ENCODE measurements at places on chromosomes 7 and 10. TPM values are rescaled to one million over a fixed set of nuclear protein-coding genes. Genes with fewer than 3 reads are reported as not detected.

- H3K27ac ChIP-seq, result no peak overlapping the region
- no peaks in the 10 kb centered on the region for H3K4me1 ChIP-seq
- DNase-seq, result no peak
- H3K27me3 ChIP-seq, result no peaks in the 10 kb centered on the region
- no peak overlapping the region for H3K4me3 ChIP-seq
Measured at GRCh38 chr7:157751406-157751805, 414.6 kb downstream of the DNAJB6 start.

DNA sequence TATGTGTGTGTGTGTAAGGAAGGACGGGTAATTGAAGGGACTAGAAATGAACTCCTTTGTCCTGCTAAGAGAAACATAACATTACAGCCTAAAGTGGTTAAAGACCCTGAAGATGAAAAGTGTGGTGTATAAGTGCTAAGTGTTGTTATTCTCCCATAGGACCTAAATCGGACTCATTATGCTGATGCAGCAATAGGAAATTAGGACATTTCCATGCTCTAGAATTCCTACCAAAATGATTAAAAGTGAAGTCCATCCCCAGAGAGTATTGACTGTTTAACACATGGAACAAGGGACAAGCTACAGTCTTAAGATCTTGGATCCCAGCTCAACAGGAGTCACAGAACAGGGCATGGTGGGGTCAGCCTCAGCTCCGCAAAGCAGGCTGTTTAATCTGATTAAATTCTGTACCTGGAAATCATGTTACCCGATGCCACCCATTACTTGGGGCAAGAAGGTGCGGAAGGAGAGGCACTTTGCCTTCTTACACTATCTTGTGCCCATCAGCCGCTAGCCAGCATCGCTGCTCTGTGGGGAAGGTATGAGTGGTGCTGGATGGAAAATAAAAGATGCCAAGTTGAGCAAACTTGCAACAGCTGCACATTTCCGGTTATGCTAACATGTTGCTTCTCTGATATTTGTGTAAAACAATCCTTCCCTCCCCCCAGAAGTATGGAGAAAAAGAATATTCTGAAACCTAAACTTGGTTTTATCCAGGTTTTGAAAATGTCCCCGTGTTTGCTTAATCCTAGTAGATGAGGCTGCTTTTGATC lies 100.5 kb downstream of the CREB5 start:
- H3K27ac ChIP-seq, result no peak overlapping the region
- no peak for DNase-seq
- no peak overlapping the region for H3K4me3 ChIP-seq
- H3K27me3 ChIP-seq, result no peaks in the 10 kb centered on the region
- H3K36me3 ChIP-seq, result no peaks in the 10 kb centered on the region

Gene PFKFB3
- 48.2 TPM for total RNA-seq

DNA sequence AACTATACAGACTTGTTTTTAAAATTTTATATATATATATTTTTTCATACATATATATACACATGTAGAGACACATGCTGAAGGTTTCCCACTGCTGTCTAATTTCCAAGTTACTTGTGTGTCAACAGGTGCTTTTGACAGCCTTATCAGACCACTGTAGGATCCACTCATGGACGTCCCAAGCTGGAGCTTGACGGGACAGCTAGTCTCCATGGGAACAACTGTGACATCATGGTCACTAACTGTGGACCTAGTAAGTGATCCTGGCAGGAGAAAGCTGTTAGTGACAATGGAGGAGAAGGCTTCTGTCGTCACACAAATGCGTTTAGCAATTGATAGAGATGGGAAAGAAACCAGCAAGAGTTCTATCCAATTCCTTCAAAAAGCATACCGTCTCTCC lies 60.2 kb upstream of the DDC start:
- no peaks in the 10 kb centered on the region for H3K4me1 ChIP-seq
- DNase-seq, result no peak
- H3K4me3 ChIP-seq, result no peak overlapping the region

- H3K4me3 ChIP-seq, result no peak overlapping the region
- H3K27me3 ChIP-seq, result no peaks in the 10 kb centered on the region
- DNase-seq, result peak; percentile 72
- no peak overlapping the region for H3K27ac ChIP-seq
- H3K36me3 ChIP-seq, result no peaks in the 10 kb centered on the region
Measured at GRCh38 chr7:44267719-44268421, 57.5 kb downstream of the CAMK2B start.

DNA sequence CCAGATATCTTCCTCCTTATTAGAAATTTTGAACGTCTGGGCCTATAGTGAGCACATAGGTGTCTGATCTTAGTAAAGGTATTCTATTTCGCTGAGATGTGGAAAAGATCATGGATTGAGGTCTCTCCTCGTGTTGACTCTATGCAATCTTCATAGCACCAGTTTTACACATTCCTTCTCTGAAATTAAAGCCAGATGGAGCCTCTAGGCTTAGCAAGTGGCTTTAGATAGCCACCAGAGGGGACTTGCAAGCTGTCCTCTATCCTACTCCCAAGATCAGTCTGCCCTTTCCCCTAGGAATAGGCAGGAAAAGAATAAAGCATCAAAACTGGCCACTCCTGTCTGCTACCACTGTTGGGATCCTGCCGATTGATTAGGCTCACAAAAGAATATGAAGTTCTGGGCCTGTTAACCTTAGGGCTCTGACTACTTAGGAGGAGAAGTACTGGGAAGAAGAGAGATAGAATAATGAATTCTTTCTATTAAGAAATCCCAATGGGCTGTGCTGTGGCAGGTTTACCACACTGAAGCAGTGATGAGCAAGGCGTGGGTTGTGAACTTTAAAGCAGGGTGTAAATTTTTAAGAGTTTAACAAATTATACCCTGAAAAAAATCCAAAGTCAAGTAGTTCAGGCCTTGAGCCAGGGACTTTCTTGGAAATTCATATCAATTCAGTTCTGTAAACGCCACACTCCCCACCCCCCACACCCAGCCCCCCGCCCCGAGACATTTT lies 2.2 kb upstream of the STRIP2 start:
- H3K27me3 ChIP-seq, result peaks cover 6% of the 10 kb centered on the region
- no peak overlapping the region for H3K27ac ChIP-seq
- no peak for DNase-seq

DNA sequence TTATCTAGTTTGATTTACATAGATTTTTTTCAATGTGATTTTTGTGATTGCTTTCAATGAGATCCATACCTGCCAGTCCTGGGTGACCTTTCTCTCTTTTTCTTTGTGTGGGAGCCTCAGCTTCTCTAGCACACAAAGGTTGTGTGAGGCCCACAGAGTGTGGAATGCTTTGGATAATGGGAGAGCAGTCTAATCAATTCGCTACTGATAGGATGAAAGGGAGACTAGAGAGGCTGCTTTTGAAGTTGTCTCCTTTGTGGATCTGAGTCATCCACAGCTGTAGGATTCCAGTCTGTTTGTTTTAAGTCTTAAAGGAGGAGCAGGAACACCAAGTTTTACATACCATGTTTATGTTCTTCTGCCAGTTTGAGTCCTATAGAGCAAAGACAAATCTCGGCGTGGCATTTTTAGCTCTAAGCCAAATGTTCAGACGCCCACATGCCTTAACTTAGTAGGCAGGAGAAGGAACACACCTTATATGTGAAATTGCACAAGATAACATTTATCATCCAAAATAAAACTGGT lies 330.0 kb downstream of the ARL4A start:
- no peaks in the 10 kb centered on the region for H3K36me3 ChIP-seq
- no peak overlapping the region for H3K27ac ChIP-seq
- H3K4me1 ChIP-seq, result no peaks in the 10 kb centered on the region
- DNase-seq, result no peak
- H3K27me3 ChIP-seq, result no peaks in the 10 kb centered on the region

- H3K27me3 ChIP-seq, result no peaks in the 10 kb centered on the region
- peaks cover 28% of the 10 kb centered on the region for H3K4me1 ChIP-seq
- H3K36me3 ChIP-seq, result no peaks in the 10 kb centered on the region
- no peak overlapping the region for H3K4me3 ChIP-seq
Measured at GRCh38 chr10:78408671-78409472, 375.2 kb downstream of the RPS24 start.

Gene CRCP
- total RNA-seq, result 39.5 TPM

- H3K27ac ChIP-seq, result no peak overlapping the region
- DNase-seq, result no peak
- no peaks in the 10 kb centered on the region for H3K36me3 ChIP-seq
- no peaks in the 10 kb centered on the region for H3K27me3 ChIP-seq
Measured at GRCh38 chr10:128274938-128275337, 148.7 kb upstream of the MKI67 start.

- DNase-seq, result no peak
- H3K27me3 ChIP-seq, result no peaks in the 10 kb centered on the region
- H3K4me1 ChIP-seq, result no peaks in the 10 kb centered on the region
- H3K27ac ChIP-seq, result no peak overlapping the region
- H3K36me3 ChIP-seq, result no peaks in the 10 kb centered on the region
Measured at GRCh38 chr7:15209429-15209828, 306.9 kb upstream of the DGKB start.

GRCh38 chr7:27346531-27347275 lies 104.1 kb downstream of the EVX1 start:
- no peak for DNase-seq
- no peaks in the 10 kb centered on the region for H3K36me3 ChIP-seq
- H3K4me1 ChIP-seq, result no peaks in the 10 kb centered on the region
- H3K27me3 ChIP-seq, result no peaks in the 10 kb centered on the region
- H3K4me3 ChIP-seq, result no peak overlapping the region
- H3K27ac ChIP-seq, result no peak overlapping the region

DNA sequence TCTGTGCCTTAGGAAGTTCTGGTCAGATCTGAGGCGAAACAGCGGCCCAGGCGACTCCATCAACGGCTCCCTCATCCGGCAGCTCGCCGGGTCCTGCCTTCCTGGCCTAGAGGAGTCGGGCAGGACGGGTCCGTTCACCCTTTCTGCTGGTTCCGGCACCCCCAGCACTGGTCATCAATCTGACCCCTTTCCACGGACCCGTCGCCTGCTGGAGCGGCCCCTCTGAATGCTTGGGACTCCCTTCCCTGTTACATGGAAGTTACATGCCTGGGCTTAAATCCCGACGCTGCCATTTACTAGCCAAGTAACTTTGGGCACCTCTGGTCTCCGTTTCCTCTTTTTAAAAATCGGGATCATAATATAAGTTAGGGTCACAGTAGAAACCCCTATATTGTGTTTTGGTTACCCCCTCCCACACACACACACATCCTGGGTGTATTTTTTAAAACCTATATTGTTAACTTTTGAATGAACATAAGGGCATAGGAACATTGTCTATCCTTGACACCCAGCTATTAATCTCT lies 607 bp upstream of the GGCT start:
- H3K4me1 ChIP-seq, result peaks cover 39% of the 10 kb centered on the region
- H3K36me3 ChIP-seq, result no peaks in the 10 kb centered on the region
- H3K27ac ChIP-seq, result peak overlapping the region; percentile 79
- no peaks in the 10 kb centered on the region for H3K27me3 ChIP-seq
- peak; percentile 80 for DNase-seq

DNA sequence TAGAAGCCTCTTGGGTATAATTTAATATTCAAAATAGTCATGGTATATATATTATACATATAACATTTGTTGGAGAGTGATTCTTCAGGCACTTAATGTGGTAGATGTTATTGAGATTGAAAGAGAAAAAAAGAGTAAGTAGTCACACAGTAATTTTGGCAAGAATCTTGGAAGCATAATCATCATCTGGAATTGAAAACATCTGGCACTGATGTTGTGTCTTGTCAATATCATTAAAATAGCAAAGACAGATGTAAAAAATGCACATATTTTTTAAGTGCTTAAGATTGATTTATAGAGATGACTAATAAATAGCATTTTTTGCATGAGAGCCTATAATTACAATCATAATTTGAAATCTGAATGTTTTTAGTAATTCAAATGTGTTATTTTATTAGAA lies 9.5 kb downstream of the SEMA3D start:
- H3K27me3 ChIP-seq, result no peaks in the 10 kb centered on the region
- DNase-seq, result no peak
- no peaks in the 10 kb centered on the region for H3K36me3 ChIP-seq
- H3K27ac ChIP-seq, result no peak overlapping the region
- H3K4me1 ChIP-seq, result no peaks in the 10 kb centered on the region

GRCh38 chr7:12199363-12199762 lies 11.7 kb upstream of the TMEM106B start:
- H3K27me3 ChIP-seq, result no peaks in the 10 kb centered on the region
- H3K27ac ChIP-seq, result no peak overlapping the region
- no peaks in the 10 kb centered on the region for H3K4me1 ChIP-seq
- no peak overlapping the region for H3K4me3 ChIP-seq

DNA sequence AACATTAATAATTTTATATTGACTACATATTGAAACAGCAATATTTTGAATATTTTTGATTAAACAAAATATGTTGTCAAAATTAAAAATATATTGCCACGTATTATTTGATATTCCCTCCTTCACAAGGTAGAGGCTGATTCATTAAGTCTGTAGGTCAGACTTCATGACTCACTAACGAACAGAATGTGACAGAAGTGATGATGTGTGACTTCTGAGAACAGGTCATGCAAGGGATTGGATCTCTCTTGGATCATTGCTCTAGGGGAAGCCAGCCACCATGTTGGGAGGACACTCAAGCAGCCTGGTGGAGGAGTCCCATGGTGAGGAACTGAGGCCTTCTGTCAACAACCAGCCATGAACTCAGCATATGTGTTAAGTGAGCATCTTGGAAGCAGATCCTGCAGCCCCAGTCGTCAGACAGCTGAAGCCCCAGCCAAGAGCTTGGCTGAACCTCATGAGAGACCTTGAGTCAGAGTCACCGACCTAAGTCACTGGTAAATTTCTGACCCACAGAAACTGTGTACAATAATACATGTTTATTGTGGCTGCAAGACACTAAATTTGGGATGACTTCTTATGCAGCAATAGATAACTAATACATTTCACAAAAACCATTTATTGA lies 66.6 kb downstream of the HTR5A start:
- no peak overlapping the region for H3K27ac ChIP-seq
- H3K4me3 ChIP-seq, result no peak overlapping the region
- no peaks in the 10 kb centered on the region for H3K4me1 ChIP-seq
- H3K36me3 ChIP-seq, result no peaks in the 10 kb centered on the region
- DNase-seq, result no peak

Gene OPN4
- total RNA-seq, result not detected

Gene ATRNL1
- 0.74 TPM for total RNA-seq

DNA sequence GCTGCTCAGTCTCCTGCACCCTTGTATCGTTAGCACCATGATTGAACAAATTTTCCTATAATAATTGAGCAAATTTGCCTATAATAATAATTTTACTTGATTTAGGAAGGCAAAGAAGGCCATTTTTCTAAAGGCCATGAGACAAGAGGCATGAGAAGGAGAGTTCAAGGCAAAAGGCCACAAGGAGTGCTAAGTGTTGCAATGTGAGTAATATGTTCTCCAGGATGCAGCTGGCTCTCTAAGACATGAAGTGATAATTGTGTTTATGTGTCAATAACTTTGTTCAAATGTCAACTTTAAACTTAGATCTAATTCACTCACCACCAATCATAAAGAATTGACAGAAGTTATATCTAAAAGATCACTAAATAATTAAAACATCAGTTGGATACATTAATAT lies 53.8 kb downstream of the SGCE start:
- H3K27me3 ChIP-seq, result no peaks in the 10 kb centered on the region
- no peak for DNase-seq
- H3K4me1 ChIP-seq, result no peaks in the 10 kb centered on the region
- H3K36me3 ChIP-seq, result no peaks in the 10 kb centered on the region
- no peak overlapping the region for H3K27ac ChIP-seq
- no peak overlapping the region for H3K4me3 ChIP-seq

- no peaks in the 10 kb centered on the region for H3K27me3 ChIP-seq
- H3K4me3 ChIP-seq, result no peak overlapping the region
- no peaks in the 10 kb centered on the region for H3K4me1 ChIP-seq
- no peaks in the 10 kb centered on the region for H3K36me3 ChIP-seq
Measured at GRCh38 chr10:10508211-10508610, 509.5 kb upstream of the CELF2 start.

Gene MYH16
- not detected for total RNA-seq

GRCh38 chr7:111198255-111198654 lies 107.3 kb downstream of the LRRN3 start:
- H3K4me3 ChIP-seq, result no peak overlapping the region
- H3K27ac ChIP-seq, result no peak overlapping the region
- H3K4me1 ChIP-seq, result no peaks in the 10 kb centered on the region
- no peaks in the 10 kb centered on the region for H3K36me3 ChIP-seq
